ENCODE measurements at places on chromosomes 7 and 10.

DNA sequence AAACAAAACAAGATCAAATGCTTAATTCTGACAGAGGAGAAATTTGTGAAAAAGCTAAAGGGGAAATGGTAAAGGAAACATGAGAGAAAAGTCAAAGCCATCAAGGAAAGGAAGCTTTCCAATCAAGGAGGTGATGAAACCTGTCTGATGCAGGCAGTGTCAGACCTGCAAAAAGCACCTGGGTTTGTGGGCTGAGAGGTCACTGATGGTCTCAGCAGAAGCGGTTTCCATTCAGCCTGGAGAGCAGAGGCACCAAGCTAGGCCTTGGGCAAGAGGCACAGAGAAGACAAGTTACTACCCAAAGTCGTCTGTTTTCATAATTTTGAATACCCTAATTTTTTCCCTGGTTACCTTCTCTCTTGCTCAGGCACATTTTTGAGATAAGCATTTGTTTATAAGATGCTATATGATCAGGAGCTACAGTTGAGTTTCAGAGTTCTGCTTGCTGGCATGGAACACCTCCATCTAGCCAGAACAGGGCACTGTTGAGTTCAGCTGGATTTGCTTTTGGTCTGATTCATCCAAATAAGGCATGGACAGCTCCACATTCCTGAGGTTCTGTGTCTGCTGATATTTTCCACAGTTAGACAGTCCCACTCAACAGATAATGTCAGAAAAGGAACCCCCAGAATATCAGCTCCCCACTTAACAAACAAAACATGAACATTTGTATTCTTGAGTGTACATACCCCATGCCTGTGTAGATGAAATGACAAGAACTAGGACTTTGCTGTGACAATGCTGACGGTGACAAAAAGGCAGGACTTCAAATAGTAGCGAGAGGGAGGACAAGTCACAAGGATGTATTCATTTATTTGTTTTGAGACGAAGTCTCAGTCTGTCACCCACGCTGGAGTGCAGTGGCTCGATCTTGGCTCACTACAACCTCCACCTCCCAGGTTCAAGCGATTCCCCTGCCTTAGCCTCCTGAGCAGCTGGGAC lies 4.9 kb upstream of the PPIA start:
- DNase-seq, result no peak

GRCh38 chr10:92342796-92343195 lies 51.8 kb downstream of the MARCHF5 start:
- DNase-seq, result no peak

DNA sequence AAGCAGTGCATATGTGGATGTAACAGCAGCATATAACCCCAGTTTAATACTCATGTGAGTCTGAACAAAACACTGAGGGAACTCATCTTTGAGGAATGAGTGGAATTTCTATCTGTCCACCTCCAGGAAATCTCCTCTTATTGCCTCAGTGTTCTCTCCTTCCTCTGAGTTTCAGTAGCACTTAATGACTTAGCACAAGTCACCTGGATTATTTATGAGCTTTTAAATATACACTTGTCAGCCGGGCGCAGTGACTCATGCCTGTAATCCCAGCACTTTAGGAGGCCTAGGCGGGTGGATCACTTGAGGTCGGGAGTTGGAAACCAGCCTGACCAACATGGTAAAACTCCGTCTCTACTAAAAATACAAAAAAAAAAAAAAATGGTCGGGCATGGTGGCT lies 4.3 kb downstream of the LRRC20 start:
- DNase-seq, result no peak

- DNase-seq, result no peak
Observed at GRCh38 chr7:71972534-71972933, 439.6 kb downstream of the CALN1 start.

DNA sequence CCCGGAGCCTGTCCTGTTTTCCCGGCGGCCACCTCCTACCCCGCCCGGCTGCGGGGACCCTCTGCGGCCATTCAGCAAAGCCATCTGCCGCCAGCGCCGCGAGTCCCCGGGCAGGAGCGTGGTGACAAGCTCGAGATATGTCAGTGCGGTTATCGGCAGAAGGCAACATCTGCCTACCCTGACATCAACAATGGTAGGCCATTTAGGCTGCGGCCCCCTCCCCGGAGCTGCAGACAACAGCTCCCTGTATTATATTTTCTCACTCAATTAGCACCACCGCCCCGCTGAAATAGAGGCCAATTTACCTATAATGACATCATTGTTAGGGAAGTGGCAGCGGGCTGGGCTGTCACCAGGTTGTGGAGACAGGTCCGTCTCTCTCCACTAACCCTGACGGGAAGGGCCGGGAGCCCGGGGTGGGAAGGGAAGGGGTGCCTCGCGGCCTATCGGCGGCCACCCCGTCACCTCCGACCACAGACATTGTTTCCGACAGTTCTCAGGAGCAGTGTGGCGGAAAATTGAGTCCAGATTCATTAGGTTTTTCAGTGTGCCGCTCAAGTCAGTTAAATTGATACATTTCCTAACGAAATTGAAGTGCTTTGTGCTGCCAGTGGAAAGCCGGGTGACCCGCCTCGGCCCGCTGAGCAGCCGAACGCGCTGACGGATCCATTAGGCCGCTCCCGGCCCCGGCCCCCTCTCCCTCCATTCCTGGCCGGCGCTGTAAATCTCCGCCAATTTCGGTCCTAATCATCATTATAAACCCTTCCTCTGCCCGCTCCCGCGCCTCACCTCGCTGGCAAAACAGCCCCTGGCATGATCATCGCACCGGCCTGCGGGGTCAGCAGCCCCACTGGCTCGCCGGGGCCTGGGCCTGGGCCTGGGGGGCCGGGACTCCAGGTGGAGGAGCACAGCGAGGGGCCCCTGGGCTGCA lies 43.0 kb downstream of the UNCX start:
- DNase-seq, result no peak

DNA sequence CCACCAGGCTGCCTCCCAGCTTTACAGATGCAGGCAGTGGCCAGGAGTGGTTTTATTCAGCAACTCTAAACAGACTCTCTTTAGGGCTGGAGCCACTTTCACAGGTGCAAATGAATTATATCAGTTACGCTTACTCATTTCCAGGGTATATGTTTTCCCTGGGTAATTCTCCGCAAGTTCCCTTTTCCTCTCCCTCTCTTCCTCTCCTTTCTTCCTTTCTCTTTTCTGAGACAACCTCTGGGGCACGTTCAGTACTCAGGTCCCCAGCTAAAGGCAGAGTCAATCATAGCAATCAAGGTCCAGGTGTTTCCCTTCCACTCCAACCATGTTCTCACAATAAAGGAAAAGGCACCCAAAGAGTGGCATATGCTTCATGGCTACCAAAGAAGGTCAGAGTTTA lies 41.3 kb downstream of the PDLIM1 start:
- no peak for DNase-seq

DNA sequence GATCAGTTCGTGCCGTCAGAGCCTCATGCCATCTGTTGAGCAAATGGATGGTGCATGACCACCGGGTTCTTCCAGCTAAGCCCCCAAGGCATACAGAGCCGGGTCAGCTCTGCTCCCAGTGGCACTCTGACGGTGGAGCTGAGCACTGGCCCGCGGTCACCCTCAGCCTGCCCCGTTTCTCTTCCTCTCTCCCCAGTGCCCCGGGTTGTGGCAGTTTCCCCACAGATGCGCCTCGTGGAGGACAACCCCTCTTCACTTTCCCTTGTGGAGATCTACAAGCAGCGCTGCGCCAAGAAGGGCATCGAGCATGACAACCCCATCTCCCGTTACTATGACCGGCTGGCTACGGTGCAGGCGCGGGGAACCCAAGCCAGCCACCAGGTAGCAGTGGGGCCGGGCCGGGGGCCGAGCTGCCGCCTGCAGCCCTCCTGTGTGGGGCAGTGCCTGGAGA lies 129.9 kb downstream of the TRRAP start:
- DNase-seq, result no peak

GRCh38 chr7:126940723-126941307 lies 311.9 kb downstream of the GRM8 start:
- no peak for DNase-seq

DNA sequence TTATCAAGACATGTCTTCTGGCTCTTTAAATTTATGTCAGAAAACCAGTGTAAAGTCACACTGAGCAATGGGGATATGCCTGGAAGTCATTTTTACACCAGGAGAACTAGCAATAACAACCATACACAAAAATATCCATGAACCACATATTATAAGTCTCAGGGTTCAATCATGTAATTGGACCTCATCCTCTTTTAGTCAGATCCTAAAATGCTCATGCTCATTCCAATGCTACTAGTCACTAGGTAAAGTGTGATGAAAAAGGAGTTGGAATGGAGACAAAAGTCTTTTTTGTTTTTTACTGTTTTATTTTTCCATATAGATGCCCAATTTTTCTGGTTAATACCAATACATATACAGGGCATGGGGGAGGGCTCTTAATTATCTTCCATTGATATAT lies 306.1 kb downstream of the DGKB start:
- no peak for DNase-seq

GRCh38 chr10:1240341-1240775 lies 184.2 kb downstream of the WDR37 start:
- no peak for DNase-seq

- no peak for DNase-seq
Observed at GRCh38 chr10:59791601-59792000, 38.3 kb upstream of the MRLN start.

- no peak for DNase-seq
Observed at GRCh38 chr7:145644426-145645134, 472.0 kb upstream of the CNTNAP2 start.

DNA sequence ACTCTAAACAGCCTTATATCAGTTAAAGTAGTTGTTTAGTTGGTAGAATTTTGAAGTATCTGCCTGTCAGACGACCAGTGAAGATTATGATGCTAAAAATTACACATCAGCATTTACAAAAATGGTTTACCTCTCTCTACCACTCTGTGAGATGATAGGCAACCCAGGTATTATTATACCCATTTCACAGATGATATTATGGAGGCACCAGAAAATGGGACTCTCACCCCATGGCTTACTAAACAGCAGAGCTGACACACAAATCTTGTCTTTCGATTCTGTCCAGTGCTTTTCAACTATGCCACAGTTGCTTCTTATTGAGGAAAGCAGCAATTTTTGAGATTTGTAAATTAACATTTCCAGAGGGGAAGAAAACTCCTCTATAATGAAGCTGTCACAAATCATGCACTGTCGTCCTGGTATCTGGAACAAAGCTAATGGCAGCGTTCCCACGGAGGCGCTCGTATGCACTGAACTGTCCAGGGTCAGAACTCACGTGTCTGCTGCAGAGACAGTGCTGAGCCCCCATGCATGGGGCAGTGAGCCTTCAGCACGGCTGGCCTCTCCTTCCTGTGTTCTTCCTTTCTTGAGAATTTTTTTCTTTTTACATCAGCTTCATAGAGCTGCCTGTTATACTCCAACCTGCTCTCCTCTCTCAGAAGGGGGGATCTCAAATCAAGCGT lies 381.1 kb downstream of the SDK1 start:
- DNase-seq, result no peak

GRCh38 chr10:20746856-20747255 lies 150.3 kb downstream of the NEBL start:
- DNase-seq, result no peak

DNA sequence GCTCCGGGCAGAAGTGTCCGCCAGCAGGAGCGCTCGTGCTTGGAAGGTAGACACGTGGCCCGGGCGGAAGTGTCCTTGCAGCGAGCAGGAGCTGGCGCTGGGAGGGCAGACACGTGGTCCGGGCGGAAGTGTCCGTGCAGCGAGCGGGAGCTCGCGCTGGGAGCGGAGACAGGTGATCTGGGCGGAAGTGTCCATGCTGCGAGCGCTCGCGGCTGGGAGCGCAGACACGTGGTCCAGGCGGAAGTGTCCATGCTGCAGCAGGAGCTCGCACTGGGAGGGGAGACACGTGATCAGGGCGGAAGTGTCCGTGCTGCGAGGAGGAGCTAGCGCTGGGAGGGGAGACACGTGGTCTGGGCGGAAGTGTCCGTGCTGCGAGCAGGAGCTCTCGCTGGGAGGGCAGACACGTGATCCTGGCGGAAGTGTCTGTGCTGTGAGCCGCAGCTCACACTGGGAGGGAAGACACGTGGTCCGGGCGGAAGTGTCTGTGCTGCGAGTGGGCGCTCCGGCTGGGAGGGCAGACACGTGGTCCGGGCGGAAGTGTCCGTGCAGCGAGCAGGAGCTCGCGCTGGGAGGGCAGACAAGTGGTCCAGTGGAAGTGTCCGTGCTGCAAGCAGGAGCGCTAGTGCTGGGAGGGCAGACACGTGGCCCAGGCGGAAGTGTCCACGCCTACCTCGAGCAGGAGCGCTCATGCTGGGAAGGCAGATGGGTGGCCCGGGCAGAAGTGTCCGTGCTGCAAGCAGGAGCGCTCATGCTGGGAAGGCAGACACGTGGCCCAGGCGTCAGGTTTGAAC lies 41.1 kb upstream of the PRKAR1B start:
- DNase-seq, result peak; percentile 43

All from stimulated activated CD4-positive, alpha-beta T cell treated with anti-CD3 and anti-CD28 coated beads, Interleukin-4, amount 100 ng/mL, for 4 hours (primary cell).